ENCODE measurements at places on chromosomes 1 and 21.

- DNase-seq = no peak
These were observed 6.2 kb downstream of the ARHGEF16 start for GRCh38 chr1:3460672-3461131.

DNA sequence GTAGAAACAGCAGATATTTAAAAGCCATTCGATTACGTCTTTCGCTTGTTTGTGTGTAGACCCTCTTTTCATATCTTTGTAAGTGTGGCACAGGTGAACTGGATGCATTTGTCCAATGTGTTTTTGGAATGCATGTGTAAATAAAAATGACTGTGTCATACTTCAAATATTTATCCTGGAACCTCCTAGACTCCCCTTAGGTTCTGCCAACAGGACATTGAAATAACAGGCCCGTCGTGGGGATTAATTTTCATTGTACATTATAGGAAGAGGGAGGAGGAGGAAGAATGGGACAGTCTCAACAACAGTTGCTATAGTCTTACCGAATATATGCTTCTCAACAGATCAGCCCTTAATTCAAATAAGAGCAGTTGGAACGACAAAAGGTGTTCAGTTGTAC is 95.8 kb downstream of the PRKAB2 start:
- no peak for DNase-seq

GRCh38 chr1:87197156-87197555 is 131.5 kb upstream of the LMO4 start:
- DNase-seq = no peak

DNA sequence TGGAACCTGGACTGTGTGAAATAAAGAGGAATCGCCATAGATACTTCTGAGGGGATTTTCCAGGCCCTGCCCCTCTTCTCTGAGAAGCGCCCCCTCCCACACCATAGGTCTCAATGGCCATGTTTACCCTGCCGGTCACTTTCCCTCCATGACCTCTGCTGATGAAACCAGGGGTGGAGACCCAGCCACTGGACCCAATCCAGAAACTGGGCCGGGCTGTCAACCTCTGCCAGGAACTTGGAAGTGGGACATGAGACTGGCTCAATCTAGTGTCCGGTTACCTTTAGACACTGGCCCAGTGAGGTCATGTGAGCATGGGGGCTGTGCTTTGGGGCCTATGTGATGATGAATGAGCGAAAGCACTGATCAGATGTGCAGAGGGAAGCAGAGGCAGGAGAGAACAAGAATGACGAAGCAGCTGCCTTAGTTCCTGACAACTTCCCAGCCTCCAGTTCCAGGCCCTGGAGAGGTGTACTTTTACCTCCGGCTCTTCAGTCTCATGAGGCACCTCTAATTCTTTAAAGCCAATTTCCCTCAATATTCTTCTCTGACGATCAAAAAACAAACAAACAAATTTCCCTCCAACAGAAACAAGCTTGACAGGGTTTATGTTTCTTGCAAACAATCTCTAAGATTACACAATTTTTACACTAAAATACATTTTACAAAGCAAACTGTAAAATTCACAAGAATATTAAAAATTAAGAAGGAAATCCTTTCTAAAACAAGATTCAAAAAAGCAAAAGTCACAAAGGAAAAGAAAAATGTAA is 4.9 kb downstream of the ASAP3 start:
- DNase-seq = no peak
